ENCODE measurements at places on chromosomes 3 and 15. TPM values are rescaled to one million over a fixed set of nuclear protein-coding genes. Genes with fewer than 3 reads are reported as not detected.

Gene ALDH1A2
- polyA plus RNA-seq: 247 TPM

Gene TMC3
- 0.21 TPM for polyA plus RNA-seq

Gene SAMMSON
- polyA plus RNA-seq: 0.17 TPM

Gene NDN
- polyA plus RNA-seq: 85.7 TPM

Gene NPAP1
- 0.50 TPM for polyA plus RNA-seq

Gene TOPBP1
- 34.7 TPM for polyA plus RNA-seq

Gene PDE12
- polyA plus RNA-seq: 14.0 TPM

Gene DPPA4
- polyA plus RNA-seq: 3.6 TPM

Gene PLOD2
- 137 TPM for polyA plus RNA-seq
